ENCODE measurements at places on chromosomes 16 and 17.

- DNase-seq: no peak
Observed at GRCh38 chr17:15012351-15012980, 252.7 kb downstream of the PMP22 start.

DNA sequence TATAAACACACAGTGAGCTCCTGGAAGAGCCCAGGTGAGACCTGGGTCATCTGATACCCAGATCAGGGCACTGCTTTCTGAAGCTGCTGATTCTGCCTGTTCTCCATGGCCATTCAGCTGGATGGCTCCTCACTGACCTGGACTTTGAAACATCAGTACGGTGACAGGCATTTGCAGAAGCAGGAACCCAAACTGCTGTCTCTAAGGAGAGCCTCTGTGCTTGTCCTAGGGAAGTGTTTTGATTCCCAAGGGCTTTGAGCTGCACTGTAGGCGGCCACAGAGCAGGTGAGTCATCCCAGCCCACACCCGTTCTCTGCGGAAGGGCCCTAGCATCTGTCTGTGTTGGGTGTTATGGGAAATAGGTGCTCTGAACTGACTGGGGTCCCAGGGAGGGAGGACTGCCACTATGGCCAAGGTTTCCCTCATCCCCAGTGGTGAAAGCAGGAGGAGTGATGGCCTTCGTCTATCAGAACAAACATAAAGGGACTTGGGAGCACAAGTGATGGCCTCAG is 60.7 kb upstream of the ADCY9 start:
- DNase-seq: no peak

DNA sequence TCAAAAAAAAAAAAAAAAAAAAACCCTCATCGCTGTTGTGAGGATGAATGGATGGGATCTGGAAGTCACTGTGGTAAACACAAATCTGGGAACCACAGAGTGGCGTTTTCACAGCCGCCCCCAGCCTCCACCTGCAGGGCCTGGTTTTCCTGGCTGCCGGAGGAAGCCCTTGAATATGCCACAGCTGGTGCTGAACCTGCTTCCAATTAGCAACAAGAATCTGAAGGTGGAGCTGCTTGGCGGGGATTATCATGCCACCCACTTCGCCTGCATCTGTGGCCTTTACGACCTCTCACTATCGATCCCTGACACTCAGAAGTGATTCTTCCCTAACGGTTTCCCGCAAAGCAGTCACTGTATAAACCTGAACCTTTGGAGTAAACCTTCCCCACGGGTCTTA is 16.1 kb downstream of the MRM3 start:
- no peak for DNase-seq

DNA sequence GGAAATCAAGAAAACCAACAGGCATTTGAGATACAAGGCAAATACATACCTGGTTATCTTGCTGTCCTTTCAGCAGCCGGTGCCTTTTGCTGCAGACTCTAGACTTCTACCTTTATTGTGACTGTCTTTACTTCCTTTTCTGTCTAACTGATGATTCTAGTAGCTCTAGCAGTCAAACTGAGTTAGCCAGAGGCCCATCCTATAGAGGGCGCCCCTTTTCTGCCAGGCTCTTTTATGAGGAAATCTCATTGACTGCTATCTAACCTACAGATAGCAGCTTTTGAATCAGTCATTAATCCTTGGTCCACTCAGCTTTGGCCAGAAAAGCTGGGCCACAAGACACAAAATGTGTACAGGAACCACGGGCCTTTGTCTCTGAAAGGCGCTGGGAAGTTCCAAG is 87.5 kb upstream of the WSB1 start:
- DNase-seq: no peak

DNA sequence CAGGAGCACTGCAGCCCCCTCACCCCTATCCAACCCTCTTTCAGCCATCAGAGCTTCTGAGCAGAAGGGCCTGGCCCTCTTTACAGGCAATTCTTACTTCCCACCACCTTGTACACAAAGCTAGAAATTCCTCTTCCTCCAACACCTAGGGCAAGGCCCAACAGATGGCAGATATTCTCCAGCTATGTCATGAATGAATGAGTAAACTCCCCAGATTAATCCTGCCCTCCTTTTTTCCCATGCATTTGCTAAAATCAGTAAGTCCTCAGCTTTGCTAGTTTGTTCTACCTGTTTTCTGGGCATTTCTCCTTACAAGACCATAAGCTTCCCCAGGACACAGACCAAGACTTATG is 20.4 kb upstream of the MRPS23 start:
- no peak for DNase-seq

DNA sequence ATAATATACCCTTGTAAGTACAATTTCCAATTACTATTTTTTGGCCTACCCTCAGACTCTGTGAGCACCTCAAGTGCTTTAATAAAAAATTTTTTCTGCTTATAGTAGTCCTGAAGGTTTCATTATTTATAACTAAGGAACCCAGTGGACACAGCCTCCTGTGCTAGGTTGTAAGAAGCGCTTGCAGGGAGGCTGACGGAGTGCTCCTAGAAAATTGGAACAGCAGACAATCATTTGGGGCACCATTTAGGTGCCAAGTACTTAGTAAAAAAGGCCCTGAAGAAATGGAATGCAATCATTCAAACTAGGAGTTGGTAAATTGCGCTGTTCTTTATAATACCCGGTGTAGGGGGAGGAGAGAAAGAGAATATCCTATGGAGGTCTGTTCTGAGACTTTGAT is 19.8 kb downstream of the CA10 start:
- DNase-seq: no peak

GRCh38 chr16:14485121-14485551 is 144.9 kb downstream of the PARN start:
- no peak for DNase-seq

Measured in CD4-positive, alpha-beta T cell treated with Interferon gamma for 1 hour (primary cell).